Activated gamma-delta T cell treated with anti-CD3 and anti-CD28 coated beads, Interleukin-2, amount 50 U/mL, for 16 hours (primary cell): ENCODE measurements at places on chromosomes 2 and 18.

DNA sequence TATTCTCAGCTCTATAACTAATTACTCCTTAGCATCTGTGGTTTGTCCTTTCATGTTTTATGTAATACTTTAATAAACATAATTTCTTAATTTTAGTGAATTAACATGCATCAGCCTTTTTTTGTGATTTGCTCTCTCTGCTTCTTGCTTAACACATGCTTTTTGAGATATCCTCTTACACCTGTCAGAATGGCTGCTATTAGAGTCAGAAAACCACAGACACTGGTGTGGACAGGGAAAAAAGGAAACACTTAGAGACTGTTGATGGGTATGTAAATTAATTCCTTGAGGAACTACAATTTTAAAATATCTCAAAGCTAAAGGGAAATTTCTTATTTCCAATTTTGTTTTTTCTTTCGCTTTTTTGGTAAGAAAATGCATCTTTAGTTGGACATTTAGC is 549.0 kb downstream of the ZNF804A start:
- DNase-seq: no peak

GRCh38 chr2:116491292-116491691 is 1323.2 kb upstream of the DDX18 start:
- DNase-seq: no peak

GRCh38 chr2:55157474-55157884 is 74.6 kb downstream of the CLHC1 start:
- no peak for DNase-seq

DNA sequence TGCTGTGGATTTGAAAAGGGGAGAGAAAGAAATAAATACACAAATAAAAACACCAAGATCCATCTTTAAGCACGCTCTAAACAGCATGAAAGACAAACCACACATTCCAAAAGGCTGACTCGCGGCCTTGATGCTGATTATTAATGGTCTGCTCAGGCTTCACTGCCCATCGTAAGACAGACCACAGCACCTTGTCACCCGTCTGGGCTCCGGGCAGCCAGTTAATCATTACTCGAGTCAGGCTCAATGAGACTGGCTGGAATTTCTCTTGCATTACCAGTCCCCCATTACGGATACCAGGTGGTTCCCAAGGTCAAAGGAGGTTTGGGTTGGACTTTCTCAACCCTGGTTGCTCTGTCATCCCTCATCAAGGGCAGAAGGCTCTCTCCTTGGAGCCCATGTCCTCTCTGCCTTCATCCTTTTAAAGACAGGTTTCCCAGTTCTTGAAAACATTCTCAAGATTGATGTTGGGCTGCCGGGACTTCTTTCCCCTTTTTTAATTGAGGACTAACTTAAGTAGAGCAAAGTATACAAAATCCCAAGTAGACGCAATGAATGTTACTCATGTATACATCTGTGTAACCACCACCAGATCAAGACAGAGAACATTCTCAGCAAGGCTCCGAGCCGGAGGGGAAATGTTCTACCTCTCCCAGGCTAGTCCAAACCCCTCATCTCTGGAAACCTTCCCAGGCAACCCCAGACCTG is 8.1 kb downstream of the SMAD7 start:
- DNase-seq: no peak

- DNase-seq: no peak
Observed at GRCh38 chr2:154758871-154759270, 60.4 kb downstream of the KCNJ3 start.
